ENCODE measurements at places on chromosomes 1 and 21.

DNA sequence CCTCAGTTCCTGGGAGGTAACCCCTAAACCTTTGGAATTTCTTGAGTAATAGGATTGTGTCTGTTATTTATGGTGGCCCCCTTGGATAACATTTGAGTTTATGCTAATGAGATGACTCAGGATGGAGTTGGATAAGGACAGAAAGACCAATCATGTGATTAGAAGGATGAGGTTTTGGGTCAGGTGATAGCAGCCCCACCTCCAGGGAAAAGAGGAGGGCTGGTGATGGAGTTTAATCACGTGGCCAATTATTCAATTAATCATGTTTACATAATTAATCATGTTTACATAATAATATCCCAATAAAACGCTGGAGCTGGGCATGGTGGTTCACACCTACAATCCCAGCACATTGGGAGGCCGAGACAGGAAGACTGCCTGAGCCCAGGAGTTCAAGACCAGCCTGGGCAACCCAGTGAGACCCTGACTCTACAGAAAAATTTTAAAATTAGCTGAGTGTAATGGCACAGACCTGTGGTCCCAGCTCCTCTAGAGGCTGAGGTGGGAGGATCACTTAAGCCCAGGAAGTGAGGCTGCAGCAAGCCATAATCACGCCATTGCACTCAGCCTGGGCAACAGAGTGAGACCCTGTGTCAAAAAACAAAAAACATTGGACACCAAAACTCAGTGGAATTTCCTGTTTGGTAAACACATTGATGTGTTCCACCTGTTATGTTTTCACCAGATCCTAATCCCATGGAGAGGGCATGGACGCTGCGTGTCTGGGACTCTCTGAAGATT is 73.3 kb downstream of the NUP210L start:
- DNase-seq = no peak

DNA sequence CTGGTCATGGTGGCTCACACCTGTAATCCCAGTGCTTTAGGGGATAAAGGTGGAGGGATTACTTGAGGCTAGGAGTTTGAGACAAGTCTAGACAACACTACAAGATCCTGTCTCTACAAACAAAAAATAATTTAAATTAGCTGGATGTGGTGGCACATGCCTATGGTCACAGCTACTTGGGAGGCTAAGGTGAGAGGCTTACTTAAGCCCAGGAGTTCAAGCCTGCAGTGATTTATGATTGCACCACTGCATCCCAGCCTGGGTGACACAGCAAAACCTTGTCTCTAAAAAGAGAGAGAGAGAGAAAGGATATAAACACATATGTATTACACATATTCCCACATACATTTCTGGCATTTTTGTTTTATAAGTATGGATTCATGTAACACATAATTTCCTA is 325.2 kb downstream of the DUSP10 start:
- DNase-seq = no peak

GRCh38 chr1:175297291-175297690 is 104.7 kb upstream of the KIAA0040 start:
- no peak for DNase-seq

GRCh38 chr1:30507401-30508174 is 215.8 kb downstream of the MATN1 start:
- no peak for DNase-seq

- no peak for DNase-seq
These were observed 57.1 kb downstream of the RAVER2 start for GRCh38 chr1:64801851-64802523.

GRCh38 chr1:91604632-91605031 is 104.0 kb downstream of the CDC7 start:
- DNase-seq = no peak

GRCh38 chr1:116368241-116368640 is 4.8 kb upstream of the ATP1A1 start:
- no peak for DNase-seq

GRCh38 chr1:6880951-6881690 is 95.9 kb downstream of the CAMTA1 start:
- DNase-seq = peak; percentile 58

- peak; percentile 20 for DNase-seq
These were observed 2.0 kb downstream of the GLUL start for GRCh38 chr1:182389619-182390047.

DNA sequence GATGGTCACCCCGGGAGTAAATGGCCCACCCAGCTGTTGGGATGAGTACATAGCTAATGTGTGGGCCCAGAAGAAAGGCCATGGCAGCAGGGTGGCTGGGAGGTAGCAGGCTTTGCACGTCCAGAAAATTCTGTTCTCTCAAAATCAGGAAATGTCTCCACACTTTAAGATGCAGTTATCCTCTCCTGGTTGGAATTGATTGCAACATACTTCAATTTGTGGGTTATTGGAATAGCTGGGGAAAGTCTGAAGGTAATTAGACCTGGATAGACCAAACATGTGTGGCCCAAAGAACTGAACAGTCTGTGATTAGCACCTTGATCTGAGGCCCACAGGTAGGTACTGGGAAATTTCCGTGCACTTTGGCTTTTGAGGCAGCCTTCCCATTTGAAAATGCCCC is 30.2 kb downstream of the COA7 start:
- DNase-seq = no peak

DNA sequence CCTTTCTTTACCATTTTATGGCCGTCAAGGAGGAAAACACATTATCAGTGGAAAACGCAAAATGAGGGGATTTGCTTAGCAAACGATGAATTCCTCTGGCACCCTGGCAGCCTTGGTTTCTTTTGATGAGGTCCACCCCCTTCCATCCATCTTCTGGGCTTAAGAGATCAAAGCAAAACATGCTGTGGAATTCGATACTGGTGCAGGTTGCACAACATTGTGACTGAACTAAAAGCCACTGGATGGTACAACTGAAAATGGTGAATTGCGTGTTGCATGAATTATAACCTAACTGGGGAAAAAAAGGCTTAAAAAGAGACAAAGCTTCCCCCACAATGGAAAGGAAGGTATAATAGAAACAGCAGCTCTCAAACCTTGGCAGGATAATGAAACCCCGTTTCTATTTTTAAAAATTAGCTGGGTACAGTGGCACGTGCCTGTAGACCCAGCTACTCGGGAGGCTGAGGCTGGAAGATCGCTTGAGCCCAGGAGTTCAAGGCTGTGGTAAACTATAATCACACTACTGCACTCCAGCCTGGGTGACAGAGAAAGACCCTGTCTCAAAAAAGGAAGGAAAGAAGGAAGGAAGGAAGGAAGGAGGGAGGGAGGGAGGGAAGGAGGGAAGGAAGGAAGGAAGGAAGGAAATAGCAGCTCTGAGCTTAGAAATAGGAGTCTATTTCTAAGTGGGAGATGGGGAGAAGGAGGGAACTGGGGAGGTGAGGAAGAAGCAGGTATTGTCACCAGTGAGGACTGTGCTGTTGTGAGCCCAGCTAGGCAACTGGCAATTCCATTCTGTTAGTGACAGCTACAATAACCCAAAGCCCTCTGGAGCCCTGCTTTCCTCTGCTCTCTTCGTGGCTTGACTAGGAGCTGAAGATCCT is 29.0 kb upstream of the LGALS8 start:
- DNase-seq = no peak

DNA sequence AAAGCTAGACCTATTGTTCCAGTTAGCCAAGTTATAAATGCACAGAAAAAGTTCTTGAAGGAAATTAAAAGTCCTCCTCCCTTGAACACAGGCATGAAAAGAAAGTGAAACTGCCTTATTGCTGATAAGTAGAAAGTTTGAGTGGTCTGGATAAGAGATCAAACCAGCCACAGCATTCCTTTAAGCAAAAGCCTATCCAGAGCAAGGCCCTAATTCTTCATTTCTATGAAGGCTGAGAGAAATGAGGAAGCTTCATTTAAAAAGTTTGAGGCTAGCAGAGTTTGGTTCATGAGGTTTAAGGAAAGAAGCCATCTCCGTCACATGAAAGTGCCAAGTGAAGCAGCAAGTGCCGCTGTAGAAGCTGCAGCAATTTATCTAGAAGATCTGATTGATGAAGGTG is 2.7 kb upstream of the SSX2IP start:
- no peak for DNase-seq

GRCh38 chr1:47766832-47767740 is 230.1 kb downstream of the TRABD2B start:
- DNase-seq = no peak

DNA sequence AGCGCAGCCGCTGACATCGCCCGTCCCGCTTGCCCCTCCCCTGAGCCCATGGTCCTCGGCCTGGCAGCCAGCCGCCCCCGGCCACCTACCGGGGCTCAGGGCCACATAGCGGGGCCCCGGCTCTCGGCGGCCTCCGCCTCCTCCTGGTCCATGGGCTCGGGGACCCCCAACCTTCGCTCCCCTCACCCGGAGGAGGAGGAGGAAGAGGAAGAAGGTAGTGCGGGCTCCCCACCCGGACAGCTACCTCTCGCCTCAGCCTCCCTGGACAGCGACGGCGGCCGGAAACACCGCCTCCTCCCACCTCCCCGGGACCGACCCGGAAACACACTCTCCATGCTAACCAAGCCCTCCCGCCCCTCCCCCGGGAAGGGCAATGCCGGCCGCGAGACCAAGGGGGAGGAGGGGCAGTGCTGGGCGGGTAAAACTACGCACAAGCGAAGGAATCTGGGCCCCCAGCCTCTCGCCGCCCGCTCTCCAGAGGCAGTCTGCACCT is at the start of gene KIAA0319L:
Gene KIAA0319L, minus strand, starts transcription at position 286 of the 493 bp plus-strand sequence. CDS start 2,912 bp downstream, outside the sequence.
- DNase-seq = no peak

DNA sequence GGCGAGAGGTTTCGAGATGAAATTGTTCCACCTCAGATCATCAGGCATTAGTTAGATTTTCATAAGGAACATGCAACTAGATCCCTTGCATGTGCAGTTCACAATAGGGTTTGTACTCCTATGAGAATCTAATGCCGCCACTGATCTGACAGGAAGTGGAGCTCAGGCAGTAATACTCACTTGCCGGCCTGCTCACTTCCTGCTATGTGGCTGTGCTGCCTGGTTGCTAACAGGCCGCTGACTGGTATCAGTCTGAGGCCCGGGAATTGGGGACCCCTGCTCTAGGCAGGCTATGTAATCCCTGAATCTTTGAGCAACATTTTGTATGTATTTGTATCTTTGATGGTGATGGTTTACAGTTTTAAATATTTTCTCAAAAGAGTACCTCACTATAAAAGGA is 32.5 kb downstream of the XKR8 start:
- DNase-seq = no peak

DNA sequence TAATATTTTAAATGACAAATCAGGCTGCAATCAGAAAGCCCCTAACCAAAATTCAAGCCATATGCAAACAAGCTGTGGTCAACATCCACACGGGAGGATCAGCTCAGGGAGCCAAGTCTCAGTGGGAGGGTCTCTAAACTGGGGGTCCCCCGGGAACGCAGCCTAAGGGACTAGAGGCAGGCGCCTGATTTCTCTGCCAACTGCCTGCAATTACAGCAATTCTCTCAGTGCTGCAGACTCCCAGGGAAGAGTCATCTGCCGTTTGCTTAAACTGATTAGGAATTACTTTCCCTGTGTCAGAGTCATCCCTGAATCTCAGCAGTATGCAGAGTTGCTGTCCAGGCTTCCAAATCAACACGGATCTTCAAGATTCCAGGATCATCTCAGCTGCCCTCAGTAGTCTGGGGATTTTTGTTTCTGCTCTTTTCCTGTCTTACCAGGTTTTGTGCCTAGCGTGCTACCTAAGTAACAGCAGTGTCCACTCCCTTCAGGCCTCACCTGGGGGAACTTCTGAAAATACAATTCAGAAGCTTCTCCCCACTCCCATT is 247.8 kb downstream of the RRAGC start:
- no peak for DNase-seq

DNA sequence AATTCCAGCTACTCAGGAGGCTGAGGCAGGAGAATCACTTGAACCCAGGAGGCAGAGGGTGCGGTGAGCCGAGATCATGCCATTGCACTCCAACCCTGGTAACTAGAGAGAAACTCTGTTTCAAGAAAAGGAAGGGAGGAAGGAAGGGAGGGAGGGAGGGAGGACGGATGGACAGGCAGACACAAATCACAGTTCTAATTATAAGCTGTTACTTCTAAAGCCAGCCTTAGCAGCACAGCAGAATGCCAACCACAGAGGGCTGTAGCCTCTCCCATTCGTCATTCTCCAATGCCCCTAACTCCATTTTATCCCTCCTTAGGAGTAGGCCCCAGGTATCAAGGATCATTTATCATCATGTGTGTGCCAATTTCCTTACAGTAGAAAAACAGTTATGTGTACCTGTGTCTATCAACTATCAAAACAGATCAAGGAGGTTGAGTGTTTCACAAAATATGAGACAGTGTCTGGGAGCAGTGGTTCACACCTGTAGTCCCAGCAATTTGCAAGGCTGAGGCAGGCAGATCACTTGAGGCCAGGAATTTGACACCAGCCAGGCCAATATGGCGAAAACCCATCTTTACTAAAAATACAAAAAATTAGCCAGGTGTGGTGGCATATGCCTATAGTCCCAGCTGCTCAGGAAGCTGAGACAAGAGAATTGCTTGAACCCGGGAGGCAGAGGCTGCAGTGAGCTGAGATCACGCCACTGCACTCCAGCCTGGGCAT is 19.1 kb downstream of the USP48 start:
- no peak for DNase-seq

GRCh38 chr1:154739654-154740053 is 130.4 kb downstream of the KCNN3 start:
- DNase-seq = no peak

DNA sequence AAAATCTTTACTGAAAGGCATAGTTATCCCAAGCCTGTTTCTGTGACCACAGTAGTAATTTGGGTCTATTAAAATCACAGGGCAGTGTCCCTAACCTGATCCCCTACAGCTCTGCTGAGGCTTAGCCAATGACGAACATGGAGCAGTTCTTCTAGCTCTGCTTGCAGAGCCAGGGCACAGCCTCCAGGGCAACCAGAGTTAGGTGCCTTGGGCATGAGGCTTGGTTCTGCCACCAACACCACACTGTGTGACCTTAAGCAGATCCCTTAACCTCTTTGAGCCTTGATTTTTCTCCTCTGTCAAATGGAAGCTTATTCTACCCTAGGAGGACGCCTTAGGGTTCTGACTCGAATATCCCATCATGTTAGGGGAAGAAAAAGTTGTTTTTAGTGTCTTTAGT is 86.7 kb upstream of the TLR5 start:
- DNase-seq = no peak

All from mammary epithelial cell (primary cell).